ENCODE measurements at places on chromosomes 1 and 21. TPM values are rescaled to one million over a fixed set of nuclear protein-coding genes. Genes with fewer than 3 reads are reported as not detected.

OPTC gene
- not detected for total RNA-seq

SLC30A2 gene
- total RNA-seq = not detected

RNU1-1 gene
- under 0.01 TPM for total RNA-seq

MYOC gene
- not detected for total RNA-seq

KCNE1 gene
- total RNA-seq = 0.45 TPM

C1orf21 gene
- total RNA-seq = 12.1 TPM

LCE2A gene
- not detected for total RNA-seq

COL9A2 gene
- 4.9 TPM for total RNA-seq

PTGS2 gene
- 0.17 TPM for total RNA-seq

TESK2 gene
- 3.6 TPM for total RNA-seq

NPR1 gene
- under 0.01 TPM for total RNA-seq

RASSF5 gene
- 0.89 TPM for total RNA-seq

GTF2B gene
- 36.1 TPM for total RNA-seq

MYBPH gene
- total RNA-seq = not detected

ICOSLG gene
- under 0.01 TPM for total RNA-seq

ACTA1 gene
- total RNA-seq = not detected

PIK3R3 gene
- 5.1 TPM for total RNA-seq

RHD gene
- not detected for total RNA-seq

NFYC gene
- 35.8 TPM for total RNA-seq

YBEY gene
- 23.0 TPM for total RNA-seq

BSND gene
- not detected for total RNA-seq

C1orf198 gene
- total RNA-seq = 16.2 TPM

AKR7A3 gene
- total RNA-seq = 0.59 TPM

CCT8 gene
- total RNA-seq = 278 TPM

CRP gene
- not detected for total RNA-seq

Data from bronchus fibroblast of lung (primary cell).